D721Med (cell line): ENCODE measurements at places on chromosomes 2 and 18.

DNA sequence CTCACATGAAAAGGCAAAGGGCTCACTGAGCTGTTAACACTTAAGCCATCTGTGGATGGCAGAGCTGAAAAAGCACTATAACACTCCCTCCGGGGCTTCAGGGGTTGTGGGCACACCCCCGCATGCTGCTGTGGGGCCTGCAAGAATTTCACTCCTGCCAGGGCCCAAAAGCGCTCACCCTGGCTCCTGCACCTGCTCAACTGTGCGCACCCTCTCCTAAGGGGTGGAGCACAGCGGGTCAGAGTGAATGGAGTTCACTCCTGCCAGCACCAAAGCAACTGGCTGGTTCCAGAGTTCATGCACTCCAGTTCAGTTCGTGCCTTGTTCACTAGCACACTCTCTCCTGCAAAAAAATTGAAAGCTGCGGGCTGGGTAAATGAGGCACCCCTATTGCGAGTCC lies 814.2 kb upstream of the SLC39A10 start:
- no peak for DNase-seq

DNA sequence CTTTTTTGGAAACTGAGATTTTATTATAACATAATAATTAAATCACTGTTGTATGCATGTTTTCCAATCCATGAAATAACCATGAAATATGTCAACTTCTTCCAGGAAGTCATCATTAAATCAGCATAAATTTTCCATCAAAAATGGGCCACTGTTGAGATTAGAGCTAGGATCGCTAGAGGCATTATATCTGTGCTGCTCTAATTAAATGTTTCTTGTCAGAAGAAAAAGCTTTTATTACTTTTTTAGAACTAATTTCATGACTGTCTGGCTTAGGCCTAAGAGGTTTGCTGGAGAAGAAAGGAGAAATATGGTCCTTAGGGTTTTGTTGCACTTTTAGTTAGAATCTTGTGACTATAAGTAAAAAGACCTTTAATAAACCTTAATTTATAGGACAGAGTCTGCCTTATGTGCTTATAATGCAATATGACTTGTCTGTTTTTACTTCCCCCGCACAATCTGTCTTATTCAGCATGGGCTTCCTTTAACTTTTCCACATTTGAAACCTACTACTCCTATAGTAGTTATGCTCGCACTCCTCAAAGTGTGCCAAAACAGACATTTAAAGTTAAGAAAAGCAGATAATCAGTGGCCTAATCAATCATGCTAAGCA lies 363.4 kb upstream of the GCFC2 start:
- DNase-seq = no peak

DNA sequence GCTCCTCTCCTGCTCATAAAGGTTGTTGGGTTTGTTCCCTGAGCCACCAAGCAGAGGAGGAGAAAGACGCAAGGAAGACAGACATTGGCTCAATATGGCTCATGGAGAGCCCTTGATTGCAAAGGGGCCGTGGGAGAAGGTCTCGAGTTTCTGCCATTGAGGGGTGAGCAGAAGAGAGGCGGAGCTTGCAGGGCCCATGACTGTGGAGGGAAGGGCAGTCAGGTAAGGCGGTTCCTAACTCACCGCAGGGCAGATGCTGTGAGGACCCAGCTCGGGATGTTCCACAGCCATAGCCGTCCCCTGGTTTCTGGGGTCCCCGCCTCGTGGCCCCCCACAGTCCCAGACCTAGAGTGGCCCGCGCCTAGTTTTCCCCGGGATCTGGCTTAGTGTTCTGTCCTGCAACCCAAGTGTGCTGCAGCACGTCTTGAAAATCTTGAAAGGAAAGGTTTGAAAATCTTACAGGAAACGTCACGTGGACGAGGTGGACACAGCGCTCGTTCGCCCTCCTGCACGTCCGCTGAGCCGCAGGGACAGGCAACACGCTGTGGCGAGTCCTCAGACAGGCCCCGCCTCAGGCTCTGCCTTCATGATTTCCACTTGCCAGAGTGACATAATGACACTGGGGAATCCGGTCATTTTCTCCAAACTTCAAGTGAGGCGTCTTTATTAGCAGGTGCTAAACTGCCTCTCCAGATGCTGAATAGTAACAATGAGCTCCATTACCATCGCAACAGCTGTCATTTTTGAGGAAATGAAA lies 105.5 kb upstream of the HDAC4 start:
- DNase-seq = no peak

GRCh38 chr2:201237486-201238123 lies 22.7 kb upstream of the CASP8 start:
- no peak for DNase-seq

GRCh38 chr2:128818248-128818647 lies 499.6 kb upstream of the HS6ST1 start:
- no peak for DNase-seq

DNA sequence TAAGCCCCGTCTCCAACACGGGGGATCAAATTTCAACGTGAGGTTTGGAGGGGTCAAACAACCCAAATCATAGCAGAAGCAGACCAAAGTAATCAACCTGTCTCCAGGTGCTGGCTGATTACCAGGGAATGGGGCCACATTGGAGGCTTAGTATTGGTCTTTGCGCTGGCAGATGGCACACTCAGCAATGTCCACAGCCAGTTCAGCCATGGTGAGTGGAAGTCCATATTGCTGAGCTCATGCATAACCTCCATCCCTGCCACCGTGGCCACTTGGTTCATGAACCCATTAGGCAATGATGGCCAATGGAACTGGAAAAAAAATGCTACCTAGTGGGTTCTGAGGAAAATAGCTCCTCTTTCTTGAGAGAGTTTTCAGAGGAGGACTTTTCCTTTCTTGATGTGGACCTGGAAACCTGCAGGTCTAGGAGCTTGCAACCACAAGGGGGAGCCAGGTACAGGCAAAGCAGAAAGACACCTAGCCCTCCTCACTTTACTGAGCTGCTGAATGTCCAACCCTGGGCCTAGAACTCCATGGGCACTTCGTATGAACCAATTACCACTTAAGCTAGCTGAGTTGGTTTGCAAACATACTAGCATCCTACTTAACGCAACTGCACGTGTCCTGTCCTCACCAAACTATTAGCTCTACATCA lies 128.0 kb upstream of the GYPC start:
- DNase-seq = no peak

- no peak for DNase-seq
Observed at GRCh38 chr2:31140151-31140550, 1.9 kb upstream of the GALNT14 start.

GRCh38 chr18:70329071-70329470 lies 40.2 kb downstream of the SOCS6 start:
- no peak for DNase-seq

DNA sequence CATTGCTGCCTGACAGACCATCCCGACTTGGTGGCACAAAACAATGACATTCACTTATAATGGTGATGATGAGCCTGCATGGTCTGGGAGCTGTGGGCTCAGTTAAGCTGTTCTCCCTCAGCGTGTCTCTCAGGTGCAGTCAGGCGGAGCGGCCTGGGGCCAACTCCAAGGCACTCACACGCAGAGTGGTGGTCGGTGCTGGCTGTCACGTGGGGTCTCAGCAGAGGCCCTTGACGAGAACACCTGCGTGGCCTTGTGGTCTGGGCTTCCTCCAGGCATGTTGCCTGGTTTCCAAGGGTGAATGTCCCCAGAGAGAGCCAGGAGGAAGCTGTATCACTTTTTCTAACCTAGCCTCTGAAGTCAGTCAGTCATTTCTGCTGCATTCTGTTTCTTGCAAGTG lies 29.8 kb downstream of the ARMC9 start:
- no peak for DNase-seq

GRCh38 chr2:64697297-64698176 lies 43.8 kb upstream of the SERTAD2 start:
- no peak for DNase-seq

DNA sequence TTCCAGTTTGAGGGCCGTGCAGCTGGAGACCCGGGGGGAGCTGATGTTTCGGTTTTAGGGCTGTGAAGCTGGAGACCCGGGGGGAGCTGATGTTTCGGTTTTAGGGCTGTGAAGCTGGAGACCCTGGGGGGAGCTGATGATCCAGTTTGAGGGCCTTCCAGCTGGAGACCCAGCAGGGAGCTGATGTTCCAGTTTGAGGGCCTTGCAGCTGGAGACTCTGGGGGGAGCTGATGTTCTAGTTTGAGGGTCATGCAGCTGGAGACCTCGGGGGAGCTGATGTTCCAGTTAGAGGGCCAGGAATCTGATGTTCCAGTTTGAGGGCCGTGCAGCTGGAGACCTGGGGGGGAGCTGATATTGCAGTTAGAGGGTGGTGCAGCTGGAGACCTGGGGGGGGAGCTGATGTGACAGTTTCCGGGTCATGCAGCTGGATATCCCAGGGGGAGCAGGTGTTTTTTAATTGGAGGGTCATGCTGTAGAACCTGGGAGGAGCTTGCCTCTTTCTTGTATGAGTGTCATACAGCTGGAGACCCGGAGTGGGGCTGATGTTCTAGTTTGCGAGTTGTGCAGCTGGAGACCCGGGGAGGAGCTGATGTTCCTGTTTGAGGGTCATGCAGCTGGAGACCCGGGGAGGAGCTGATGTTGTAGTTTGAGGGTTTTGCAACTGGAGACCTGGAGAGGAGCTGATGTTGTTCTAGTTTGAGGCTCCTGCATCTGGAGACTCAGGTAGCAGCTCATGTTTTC lies 153.2 kb downstream of the RTP5 start:
- no peak for DNase-seq

DNA sequence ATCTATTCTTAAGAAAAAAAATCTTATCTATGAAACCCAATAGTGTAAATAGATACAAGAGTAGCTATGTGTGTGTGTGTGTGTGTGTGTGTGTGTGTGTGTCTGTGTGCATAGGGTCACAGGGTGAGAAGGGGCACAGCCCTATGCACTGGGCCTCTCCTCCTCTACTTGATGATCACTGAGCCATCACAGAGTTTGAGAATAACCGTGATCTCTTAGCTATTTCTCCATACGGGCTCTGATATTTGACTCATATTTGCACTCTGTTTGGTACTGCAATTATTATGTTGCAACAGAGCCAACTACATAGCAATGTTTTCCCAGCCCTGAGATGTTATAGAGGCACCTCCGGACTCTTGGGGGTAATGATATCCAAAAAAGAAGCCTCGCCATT lies 28.8 kb upstream of the SLC40A1 start:
- no peak for DNase-seq

GRCh38 chr2:238106339-238106697 lies 6.2 kb downstream of the ESPNL start:
- no peak for DNase-seq

- no peak for DNase-seq
Observed at GRCh38 chr2:70132244-70133126, 45.2 kb downstream of the PCBP1 start.

DNA sequence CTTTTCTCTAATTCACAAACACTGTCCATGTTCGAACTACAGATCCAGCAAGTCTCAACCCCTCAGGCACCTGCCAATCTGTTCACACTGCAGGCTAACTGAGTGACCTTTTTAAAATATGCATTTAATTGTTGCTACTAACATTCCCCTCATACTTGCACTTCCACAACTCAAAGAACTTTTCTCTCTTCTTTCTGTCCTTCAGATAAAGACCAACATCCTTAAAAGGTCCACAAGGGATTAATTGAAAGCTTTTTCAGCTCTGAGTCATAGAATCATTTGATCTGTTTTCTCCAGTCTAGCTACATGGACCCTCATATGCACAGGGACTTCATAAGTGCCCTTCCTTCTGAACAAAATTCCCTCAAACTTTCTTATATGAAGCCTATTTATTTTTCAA lies 1321.2 kb downstream of the DPP10 start:
- DNase-seq = no peak

GRCh38 chr2:122800781-122801180 lies 1045.3 kb downstream of the TSN start:
- DNase-seq = no peak

- DNase-seq = no peak
Observed at GRCh38 chr2:128324897-128325410, 6.3 kb upstream of the HS6ST1 start.

DNA sequence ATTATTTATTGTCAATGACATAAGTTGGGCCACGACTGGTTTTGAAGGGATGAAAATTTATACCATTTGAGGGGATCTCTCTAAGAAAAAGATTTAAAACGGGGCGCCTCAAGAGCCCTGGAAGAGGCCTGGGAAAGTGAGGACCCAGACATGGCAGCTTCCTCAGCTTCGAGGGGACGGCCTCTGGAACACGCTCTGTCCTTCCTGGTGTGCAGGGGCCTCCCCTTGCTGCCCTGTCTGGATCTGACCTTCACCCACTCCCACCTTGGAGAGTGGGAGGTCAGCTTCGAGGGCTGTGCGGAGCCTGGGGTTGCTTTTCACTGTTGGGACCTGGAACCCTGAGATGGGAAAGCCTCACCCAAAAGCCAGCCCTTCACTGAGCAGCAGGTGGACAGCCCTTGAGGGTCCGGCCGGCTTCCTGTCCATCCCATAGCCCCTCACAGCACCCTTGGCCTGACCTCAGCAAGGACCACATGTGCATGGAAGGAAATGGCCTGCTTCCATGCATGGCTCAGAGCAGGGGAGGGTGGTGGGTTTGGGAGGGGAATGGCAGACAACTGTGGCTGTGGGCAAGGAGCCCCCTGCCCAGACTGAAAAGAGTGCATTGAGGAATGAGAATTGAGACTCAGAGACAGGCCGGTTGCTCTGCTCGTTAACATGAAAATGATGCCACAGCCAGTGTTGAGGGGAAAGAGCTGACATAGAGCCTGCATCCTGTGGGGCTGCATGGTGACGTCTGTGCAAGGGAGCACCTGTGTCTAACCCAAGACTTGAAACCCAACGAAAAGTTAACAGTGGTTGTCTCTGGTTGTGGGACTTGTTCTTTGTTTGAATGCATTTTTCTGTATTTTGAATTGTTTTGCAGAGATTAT lies 16.3 kb downstream of the FBLN7 start:
- DNase-seq = no peak
